ENCODE measurements at places on chromosomes 2 and 18.

DNA sequence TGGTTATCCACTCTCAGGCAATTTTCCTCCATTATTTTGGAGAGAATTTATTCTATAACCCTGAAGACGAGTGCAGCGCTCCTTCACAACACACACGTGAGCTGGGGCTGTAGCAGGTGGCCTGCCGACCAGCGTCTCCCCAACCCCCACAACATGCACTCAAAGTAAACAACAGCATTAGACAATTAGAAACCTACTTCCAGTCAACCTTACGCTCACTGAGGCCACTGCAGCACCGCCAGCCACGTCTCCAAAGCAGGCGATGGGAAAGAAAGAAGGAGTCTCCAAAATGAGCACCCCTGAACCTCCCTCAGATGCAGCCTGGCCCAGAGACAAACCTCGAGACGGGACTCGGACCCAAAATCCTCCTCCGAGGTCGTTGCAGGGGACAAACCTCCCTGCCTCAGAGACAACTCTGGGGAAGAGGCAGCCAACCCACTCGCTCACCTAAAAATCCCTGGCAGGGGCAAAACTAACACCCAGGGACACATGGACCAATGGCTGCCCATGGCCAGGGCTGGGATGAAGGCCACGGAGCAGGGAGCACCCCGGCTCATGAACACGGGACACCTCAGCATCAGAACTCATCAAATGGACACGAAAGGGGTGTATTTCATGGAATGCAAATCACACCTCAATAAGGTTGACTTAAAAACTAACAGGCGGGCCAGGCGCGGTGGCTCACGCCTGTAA, 2.6 kb downstream of the SLC66A2 start:
- peak overlapping the region; percentile 91 for H3K27ac ChIP-seq
- no peaks in the 10 kb centered on the region for H3K27me3 ChIP-seq
- H3K4me1 ChIP-seq, result peaks cover 20% of the 10 kb centered on the region
- no peaks in the 10 kb centered on the region for H3K36me3 ChIP-seq

DNA sequence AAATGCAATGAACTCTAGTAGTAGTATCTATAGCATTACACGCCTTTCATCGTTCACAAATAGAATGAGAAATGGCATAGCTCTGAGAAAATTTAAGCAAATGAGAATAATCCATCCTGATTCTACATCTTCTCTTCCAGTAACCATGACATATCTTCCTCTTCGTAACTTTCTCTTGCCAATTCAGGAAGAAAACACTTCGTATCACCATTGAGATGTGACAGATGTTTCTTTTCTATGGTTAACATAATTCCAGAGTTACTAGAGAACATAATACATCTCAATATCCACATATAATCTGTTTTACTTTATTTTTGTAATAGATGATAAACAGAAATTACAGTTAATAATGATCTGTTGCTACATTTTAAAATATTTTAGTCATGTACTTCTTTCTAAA, 1527.4 kb downstream of the LRP1B start:
- H3K27ac ChIP-seq, result no peak overlapping the region
- H3K36me3 ChIP-seq, result no peaks in the 10 kb centered on the region
- H3K27me3 ChIP-seq, result no peaks in the 10 kb centered on the region
- no peaks in the 10 kb centered on the region for H3K4me1 ChIP-seq
- no peak overlapping the region for H3K4me3 ChIP-seq
- no peak for DNase-seq

DNA sequence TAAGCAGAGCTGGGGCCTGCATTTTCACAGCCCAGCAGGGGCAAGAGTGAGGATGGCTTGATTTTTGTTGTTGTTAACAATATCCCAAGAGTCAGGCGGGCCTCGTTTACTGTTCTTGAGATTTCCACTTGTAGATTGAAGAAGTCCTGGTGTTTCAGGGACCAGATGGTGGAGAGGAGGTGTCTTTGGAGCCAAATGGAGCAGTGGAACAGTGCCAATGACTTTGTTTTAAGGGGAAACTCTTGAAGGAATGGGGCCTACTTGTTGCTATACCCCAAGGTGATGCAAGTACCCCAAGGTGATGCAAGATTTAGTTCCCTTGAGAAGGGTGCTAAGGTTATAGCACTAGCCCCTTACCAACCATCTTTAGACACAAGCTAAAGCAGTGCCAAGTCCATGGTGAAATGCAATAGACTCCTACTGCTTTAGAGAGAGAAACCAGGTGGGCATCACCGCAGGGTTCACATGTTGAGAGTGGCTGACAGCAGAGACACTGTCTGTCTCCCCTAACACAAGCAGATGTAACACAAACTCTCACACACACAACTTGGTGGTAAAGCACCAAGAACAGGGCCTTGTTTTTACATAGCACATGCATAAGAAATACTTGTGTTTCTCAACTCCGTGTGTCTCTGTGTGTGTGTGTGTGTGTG, 44.0 kb downstream of the HK2 start:
- H3K27me3 ChIP-seq, result no peaks in the 10 kb centered on the region
- no peak overlapping the region for H3K27ac ChIP-seq
- no peaks in the 10 kb centered on the region for H3K36me3 ChIP-seq
- no peaks in the 10 kb centered on the region for H3K4me1 ChIP-seq
- no peak overlapping the region for H3K4me3 ChIP-seq

DNA sequence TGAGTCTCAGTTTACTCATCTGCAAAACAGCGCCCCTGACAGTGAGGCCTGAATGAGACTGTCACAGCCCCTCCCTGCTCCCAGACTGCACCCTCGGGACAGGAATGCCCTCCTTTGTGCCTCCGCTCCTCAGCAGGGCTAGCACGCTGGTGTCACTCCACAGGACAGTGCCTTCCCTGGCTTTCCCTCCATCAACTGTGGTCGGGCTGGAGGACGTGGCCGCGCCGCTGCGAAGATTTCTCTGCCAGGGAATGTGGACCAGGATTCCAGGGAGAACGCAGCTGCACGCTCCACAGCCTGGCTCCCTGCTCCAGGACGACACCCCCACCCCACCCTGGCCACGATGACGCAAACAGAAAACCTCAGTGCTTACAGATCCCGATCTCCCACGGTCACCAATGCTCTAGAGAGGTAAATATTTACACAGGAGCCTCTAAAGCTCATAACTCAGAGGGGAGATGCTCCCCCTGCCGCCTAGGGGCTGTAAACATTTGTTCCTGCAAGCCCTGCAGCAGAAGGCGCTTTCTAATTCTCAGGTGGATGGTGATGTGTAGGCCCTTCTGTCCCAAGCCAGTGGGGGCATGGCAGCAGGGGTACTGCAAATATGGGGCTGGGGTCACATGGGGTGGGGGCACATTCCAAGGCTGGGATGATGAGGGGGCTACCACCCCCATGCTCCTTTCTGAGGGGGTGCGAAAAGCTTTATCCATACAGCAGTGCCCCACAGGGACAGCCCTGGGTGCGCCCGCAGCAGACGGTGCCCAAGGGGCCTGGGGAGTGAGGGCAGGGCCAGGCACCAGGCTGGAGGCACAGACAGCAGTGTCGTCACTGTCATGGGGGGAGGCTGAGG, 12.4 kb downstream of the HS6ST1 start:
- no peaks in the 10 kb centered on the region for H3K27me3 ChIP-seq
- H3K4me3 ChIP-seq, result no peak overlapping the region
- peak overlapping the region; percentile 98 for H3K27ac ChIP-seq
- H3K4me1 ChIP-seq, result peaks cover 67% of the 10 kb centered on the region
- H3K36me3 ChIP-seq, result no peaks in the 10 kb centered on the region
- peak; percentile 88 for DNase-seq

GRCh38 chr2:54624591-54625071, 98.8 kb upstream of the EML6 start:
- no peaks in the 10 kb centered on the region for H3K27me3 ChIP-seq
- DNase-seq, result no peak
- no peak overlapping the region for H3K4me3 ChIP-seq
- no peaks in the 10 kb centered on the region for H3K4me1 ChIP-seq
- no peak overlapping the region for H3K27ac ChIP-seq
- H3K36me3 ChIP-seq, result peaks cover 22% of the 10 kb centered on the region

DNA sequence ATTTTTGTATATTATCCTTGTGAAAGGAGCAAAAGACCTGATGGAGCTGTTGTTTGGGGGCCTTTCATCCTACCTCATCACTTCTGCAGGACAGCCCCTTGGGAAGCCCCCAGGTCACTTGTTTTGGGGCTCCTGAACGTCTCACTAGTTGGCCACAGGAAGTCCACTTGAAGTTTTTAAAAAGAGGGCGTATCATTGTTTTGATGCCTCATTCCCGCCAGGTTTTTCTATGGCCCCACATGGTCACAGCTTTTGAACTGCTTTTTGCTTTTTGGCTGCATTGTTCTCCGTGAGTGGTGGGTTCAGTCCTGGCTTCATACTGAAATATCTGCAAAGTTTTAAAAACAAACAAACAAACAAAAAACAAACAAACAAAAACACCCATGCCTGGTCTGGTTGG, 216.3 kb downstream of the PRKCE start:
- H3K27me3 ChIP-seq, result no peaks in the 10 kb centered on the region
- no peaks in the 10 kb centered on the region for H3K4me1 ChIP-seq
- no peaks in the 10 kb centered on the region for H3K36me3 ChIP-seq
- H3K4me3 ChIP-seq, result no peak overlapping the region
- no peak for DNase-seq

DNA sequence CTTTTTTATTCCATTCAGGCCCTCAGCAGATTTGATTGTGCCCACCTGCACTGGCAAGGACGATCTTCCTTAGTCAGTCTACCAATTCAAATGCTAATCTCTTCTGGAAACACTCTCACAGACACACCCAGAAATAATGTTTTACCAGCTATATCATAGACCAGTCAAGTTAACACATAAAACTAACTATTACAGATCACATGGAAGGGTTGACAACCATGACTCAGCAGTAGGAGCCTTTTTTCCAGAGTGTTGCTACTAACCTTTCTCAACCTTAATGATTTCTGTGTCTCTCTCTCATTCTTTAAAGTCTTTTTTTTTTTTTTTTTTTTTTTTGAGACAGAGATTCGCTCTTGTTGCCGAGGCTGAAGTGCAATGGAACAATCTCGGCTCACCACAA, 143.5 kb upstream of the MSH6 start:
- no peak overlapping the region for H3K27ac ChIP-seq
- no peaks in the 10 kb centered on the region for H3K36me3 ChIP-seq
- H3K4me1 ChIP-seq, result no peaks in the 10 kb centered on the region

DNA sequence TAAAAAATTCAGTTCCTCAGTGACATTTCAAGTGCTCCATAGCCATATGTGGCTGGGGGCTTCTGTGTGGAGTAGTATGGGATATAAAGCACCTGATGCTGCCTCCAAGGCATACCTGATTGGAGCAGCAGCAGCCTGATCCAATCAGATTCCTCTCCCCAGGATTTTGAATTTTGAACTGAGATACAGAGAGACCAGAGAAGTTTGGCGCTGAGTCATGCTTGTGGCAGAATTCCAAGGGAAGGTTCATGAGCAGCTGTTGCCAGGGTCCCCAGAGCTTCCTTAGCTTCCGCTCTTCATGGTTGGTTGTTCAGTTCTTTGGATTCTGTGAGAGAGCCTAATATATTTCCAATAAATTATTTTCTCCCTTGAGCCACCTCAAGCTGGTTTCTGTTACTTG, 29.0 kb upstream of the CFAP36 start:
- no peaks in the 10 kb centered on the region for H3K36me3 ChIP-seq
- no peak overlapping the region for H3K4me3 ChIP-seq
- no peaks in the 10 kb centered on the region for H3K4me1 ChIP-seq
- H3K27me3 ChIP-seq, result no peaks in the 10 kb centered on the region
- no peak for DNase-seq

GRCh38 chr18:61025596-61025995, 307.6 kb upstream of the CDH20 start:
- H3K4me3 ChIP-seq, result no peak overlapping the region
- no peaks in the 10 kb centered on the region for H3K36me3 ChIP-seq
- no peak for DNase-seq
- no peak overlapping the region for H3K27ac ChIP-seq

- peaks cover 4% of the 10 kb centered on the region for H3K4me1 ChIP-seq
- no peak for DNase-seq
- no peak overlapping the region for H3K27ac ChIP-seq
- H3K36me3 ChIP-seq, result no peaks in the 10 kb centered on the region
- H3K27me3 ChIP-seq, result no peaks in the 10 kb centered on the region
Measured at GRCh38 chr2:109212836-109213563, 84.0 kb downstream of the SH3RF3 start.

DNA sequence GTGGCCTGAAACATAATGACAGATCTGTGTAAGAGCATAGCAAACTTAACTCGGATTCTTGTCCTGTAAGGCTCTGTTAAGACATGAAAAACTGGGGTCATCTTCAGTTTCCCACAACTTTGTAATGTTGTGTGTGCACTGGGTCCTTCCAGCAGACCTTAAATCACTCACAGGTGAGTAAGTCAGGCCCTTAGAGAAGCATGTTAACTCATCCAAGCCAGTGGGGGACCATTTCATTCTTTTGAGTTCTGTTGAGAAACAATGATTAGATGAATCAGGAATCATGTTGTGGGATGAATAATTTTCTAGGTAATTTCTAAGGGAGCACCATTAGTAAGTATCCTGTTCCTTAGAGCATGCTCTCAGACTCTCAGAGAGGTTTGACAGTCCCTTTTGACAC, 167.1 kb downstream of the ESCO1 start:
- H3K27ac ChIP-seq, result no peak overlapping the region
- H3K36me3 ChIP-seq, result no peaks in the 10 kb centered on the region
- no peaks in the 10 kb centered on the region for H3K27me3 ChIP-seq
- H3K4me3 ChIP-seq, result no peak overlapping the region
- H3K4me1 ChIP-seq, result no peaks in the 10 kb centered on the region

GRCh38 chr18:57447154-57447621, 12.0 kb downstream of the ONECUT2 start:
- DNase-seq, result no peak
- no peaks in the 10 kb centered on the region for H3K4me1 ChIP-seq
- H3K27ac ChIP-seq, result no peak overlapping the region
- H3K4me3 ChIP-seq, result no peak overlapping the region
- H3K27me3 ChIP-seq, result peaks cover 58% of the 10 kb centered on the region

- H3K4me1 ChIP-seq, result no peaks in the 10 kb centered on the region
- no peak overlapping the region for H3K27ac ChIP-seq
Measured at GRCh38 chr2:18833941-18834340, 244.6 kb upstream of the NT5C1B start.

Data from breast epithelium (tissue), 4 donors.